ENCODE measurements at places on chromosomes 6 and 20.

DNA sequence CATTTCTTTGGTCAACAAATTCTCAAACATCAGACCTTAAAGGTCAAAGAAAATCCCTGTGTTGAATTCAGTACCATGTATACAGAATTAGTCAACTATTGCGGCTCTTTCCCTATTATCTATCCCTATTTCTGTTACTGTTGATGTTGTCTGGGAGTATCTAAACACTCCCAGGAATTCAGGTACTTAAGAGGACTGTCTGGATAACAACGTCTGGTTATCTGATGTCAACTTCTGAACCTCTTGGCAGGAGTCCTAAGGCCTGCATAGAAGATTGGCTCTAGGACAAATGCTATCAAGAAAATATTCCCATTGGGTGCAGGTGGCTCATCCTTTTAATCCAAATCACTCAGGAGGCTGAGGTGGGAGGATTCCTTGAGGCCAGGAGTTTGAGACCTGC is 255.6 kb downstream of the KHDC1L start:
- DNase-seq = no peak
- H3K4me1 ChIP-seq = no peaks in the 10 kb centered on the region
- H3K4me3 ChIP-seq = no peak overlapping the region
- no peaks in the 10 kb centered on the region for H3K27me3 ChIP-seq
- H3K27ac ChIP-seq = no peak overlapping the region
- H3K36me3 ChIP-seq = no peaks in the 10 kb centered on the region

DNA sequence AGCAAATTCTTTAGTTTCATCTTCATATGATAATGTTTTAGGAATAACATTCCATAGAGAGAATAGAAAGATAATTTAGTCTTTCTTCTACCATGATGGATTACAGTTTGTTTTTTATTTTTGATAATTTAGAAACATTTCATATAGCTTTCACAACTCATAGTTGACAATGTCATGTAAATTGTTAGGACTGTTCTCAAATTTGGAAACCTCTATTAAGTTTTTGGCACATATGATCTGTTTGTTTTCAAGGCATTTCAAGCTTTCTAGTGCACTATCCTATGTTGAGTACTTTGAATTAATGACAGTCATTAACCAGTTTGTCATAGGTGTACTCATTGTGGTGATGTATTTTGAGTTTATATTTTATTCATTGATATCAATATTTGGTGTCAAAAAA is 10.7 kb upstream of the TFB1M start:
- no peak overlapping the region for H3K4me3 ChIP-seq
- no peaks in the 10 kb centered on the region for H3K27me3 ChIP-seq
- DNase-seq = no peak
- H3K4me1 ChIP-seq = peaks cover 8% of the 10 kb centered on the region

DNA sequence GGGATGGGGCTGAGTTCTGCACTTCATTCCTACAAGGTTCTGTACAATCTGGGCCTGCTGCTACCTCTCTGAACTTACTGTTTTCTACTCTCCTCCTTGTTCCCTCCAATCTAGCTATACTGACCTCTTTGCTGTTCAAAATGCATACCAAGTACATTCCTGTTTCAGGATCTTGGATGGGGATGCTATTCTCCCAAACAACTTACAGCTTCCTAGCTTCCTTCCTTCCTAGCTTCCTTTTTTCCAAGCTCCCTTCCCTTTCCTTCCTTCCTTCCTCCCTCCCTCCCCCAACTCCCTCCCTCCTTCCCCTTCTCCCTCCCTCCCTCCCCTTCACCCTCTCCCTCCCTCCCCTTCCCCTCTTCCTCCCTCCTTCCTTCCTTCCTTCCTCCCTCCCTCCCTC is 117.9 kb downstream of the AHI1 start:
- H3K4me3 ChIP-seq = no peak overlapping the region
- no peaks in the 10 kb centered on the region for H3K4me1 ChIP-seq
- no peaks in the 10 kb centered on the region for H3K36me3 ChIP-seq
- no peak for DNase-seq

GRCh38 chr6:52416629-52417151 is 3.5 kb upstream of the EFHC1 start:
- H3K4me1 ChIP-seq = peaks cover 7% of the 10 kb centered on the region
- H3K27ac ChIP-seq = no peak overlapping the region
- H3K4me3 ChIP-seq = no peak overlapping the region
- H3K36me3 ChIP-seq = no peaks in the 10 kb centered on the region
- H3K27me3 ChIP-seq = no peaks in the 10 kb centered on the region

- no peaks in the 10 kb centered on the region for H3K27me3 ChIP-seq
- H3K36me3 ChIP-seq = no peaks in the 10 kb centered on the region
- H3K4me3 ChIP-seq = no peak overlapping the region
- no peak for DNase-seq
- H3K27ac ChIP-seq = no peak overlapping the region
- H3K4me1 ChIP-seq = no peaks in the 10 kb centered on the region
These were observed 48.9 kb upstream of the SYNDIG1 start for GRCh38 chr20:24420567-24420966.

- H3K36me3 ChIP-seq = no peaks in the 10 kb centered on the region
- no peak for DNase-seq
- no peak overlapping the region for H3K4me3 ChIP-seq
- no peaks in the 10 kb centered on the region for H3K4me1 ChIP-seq
- H3K27me3 ChIP-seq = peaks cover 60% of the 10 kb centered on the region
These were observed 3.0 kb upstream of the DLGAP4 start for GRCh38 chr20:36303020-36303595.

- H3K27me3 ChIP-seq = no peaks in the 10 kb centered on the region
- H3K4me1 ChIP-seq = peaks cover 20% of the 10 kb centered on the region
- H3K27ac ChIP-seq = no peak overlapping the region
These were observed 11.7 kb downstream of the ARFGEF2 start for GRCh38 chr20:48933017-48933766.

- no peaks in the 10 kb centered on the region for H3K4me1 ChIP-seq
- peaks cover 25% of the 10 kb centered on the region for H3K36me3 ChIP-seq
- H3K27me3 ChIP-seq = no peaks in the 10 kb centered on the region
- DNase-seq = no peak
- H3K4me3 ChIP-seq = no peak overlapping the region
- H3K27ac ChIP-seq = no peak overlapping the region
These were observed 346 bp upstream of the SLC44A4 start for GRCh38 chr6:31879143-31879542.

DNA sequence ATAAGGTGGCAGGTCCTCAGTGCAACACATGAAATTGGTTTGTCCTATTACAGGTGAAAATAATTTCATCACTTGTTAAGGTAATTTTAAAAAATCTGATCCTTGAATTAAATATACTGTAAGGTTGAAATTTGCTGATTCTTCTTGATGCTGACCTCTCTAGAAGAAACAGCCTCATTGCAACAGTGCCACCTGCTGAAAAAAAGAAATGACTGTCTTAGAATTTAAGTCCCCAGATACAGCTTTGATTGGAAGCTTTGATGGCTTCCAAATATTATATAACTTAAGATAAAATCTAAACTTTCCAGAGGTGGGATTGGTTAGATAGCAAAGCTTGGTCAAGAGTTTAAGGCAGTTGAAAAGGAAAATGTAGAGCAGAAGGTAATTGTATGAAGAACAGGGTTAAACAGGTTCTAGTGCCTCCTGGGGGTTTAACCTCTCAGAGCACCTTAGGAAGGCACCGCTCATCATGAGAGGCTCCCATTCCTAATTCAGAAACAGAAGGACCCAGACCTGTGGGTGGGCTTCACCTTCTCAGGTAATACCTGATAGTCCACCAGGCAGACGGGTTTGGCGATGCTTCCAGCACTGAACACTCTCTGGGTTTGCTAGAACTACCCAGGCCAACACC is 401.0 kb downstream of the PAX1 start:
- H3K27me3 ChIP-seq = peaks cover 22% of the 10 kb centered on the region
- H3K4me1 ChIP-seq = peaks cover 18% of the 10 kb centered on the region
- no peak overlapping the region for H3K27ac ChIP-seq
- DNase-seq = peak; percentile 52
- no peak overlapping the region for H3K4me3 ChIP-seq

- H3K27ac ChIP-seq = no peak overlapping the region
- H3K36me3 ChIP-seq = peaks cover 13% of the 10 kb centered on the region
- peaks cover 14% of the 10 kb centered on the region for H3K4me1 ChIP-seq
- H3K4me3 ChIP-seq = no peak overlapping the region
- DNase-seq = no peak
These were observed 4.6 kb downstream of the SLC29A1 start for GRCh38 chr6:44228031-44228430.

- peak overlapping the region; percentile 47 for H3K27ac ChIP-seq
- no peaks in the 10 kb centered on the region for H3K36me3 ChIP-seq
- no peaks in the 10 kb centered on the region for H3K4me1 ChIP-seq
- DNase-seq = no peak
- H3K27me3 ChIP-seq = no peaks in the 10 kb centered on the region
These were observed 188.9 kb downstream of the PRKN start for GRCh38 chr6:162538643-162539064.

- no peak overlapping the region for H3K27ac ChIP-seq
- peaks cover 12% of the 10 kb centered on the region for H3K4me1 ChIP-seq
- no peak for DNase-seq
- H3K36me3 ChIP-seq = no peaks in the 10 kb centered on the region
- H3K27me3 ChIP-seq = no peaks in the 10 kb centered on the region
These were observed 55.5 kb downstream of the JARID2 start for GRCh38 chr6:15301179-15302006.

DNA sequence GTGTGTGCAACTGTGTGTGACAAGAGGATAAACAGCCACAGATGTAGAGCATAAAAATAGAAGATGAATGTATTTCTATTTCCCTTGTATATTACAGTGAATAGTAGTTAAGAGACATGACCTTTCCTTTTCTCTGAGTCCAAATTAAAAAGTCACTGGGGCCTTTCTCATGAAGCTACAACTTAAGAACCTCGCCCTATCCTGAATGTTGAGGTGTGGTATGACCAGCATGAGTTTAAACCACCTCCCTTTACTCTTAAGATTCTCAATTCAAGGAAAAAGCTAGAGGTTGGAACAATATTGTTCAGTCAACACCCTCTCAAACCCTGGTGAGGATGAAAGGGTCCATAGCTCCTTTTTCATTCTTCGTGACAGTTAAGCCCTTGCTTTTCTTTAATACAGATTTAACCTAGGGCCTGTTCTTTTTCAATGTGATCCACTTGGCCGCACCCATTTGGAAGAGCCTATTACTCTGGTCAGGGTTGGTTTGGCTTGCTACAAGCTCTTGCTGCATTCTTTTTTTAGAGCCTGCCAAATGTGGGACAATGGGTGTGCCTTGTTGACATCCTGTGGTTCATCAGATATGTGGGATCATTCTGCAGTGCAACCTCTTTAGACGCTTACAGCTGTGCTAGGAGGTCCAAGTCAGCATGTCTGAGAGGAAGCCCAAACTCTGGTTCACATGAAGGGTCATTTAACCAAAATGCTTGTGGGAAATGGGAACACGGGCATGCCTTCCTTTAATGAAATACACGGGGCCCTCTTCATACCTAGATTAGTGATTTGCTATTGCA is 290.0 kb downstream of the HAO1 start:
- no peak overlapping the region for H3K27ac ChIP-seq
- H3K4me3 ChIP-seq = no peak overlapping the region
- no peaks in the 10 kb centered on the region for H3K36me3 ChIP-seq
- no peaks in the 10 kb centered on the region for H3K4me1 ChIP-seq
- DNase-seq = no peak

- no peak overlapping the region for H3K4me3 ChIP-seq
- H3K4me1 ChIP-seq = peaks cover 6% of the 10 kb centered on the region
- no peak overlapping the region for H3K27ac ChIP-seq
- DNase-seq = no peak
- no peaks in the 10 kb centered on the region for H3K27me3 ChIP-seq
These were observed 183.0 kb upstream of the PHACTR1 start for GRCh38 chr6:12533586-12533985.

- peak overlapping the region; percentile 99 for H3K27ac ChIP-seq
- peak; percentile 85 for DNase-seq
- H3K4me3 ChIP-seq = no peak overlapping the region
- no peaks in the 10 kb centered on the region for H3K27me3 ChIP-seq
- H3K36me3 ChIP-seq = no peaks in the 10 kb centered on the region
These were observed 2.4 kb upstream of the ZMYND8 start for GRCh38 chr20:47358672-47359529.

GRCh38 chr20:37305839-37306238 is 16.4 kb downstream of the MANBAL start:
- no peaks in the 10 kb centered on the region for H3K27me3 ChIP-seq
- H3K36me3 ChIP-seq = peaks cover 53% of the 10 kb centered on the region
- H3K27ac ChIP-seq = no peak overlapping the region
- DNase-seq = no peak
- peaks cover 13% of the 10 kb centered on the region for H3K4me1 ChIP-seq

GRCh38 chr6:142898927-142899895 is 45.8 kb downstream of the HIVEP2 start:
- no peaks in the 10 kb centered on the region for H3K27me3 ChIP-seq
- H3K4me3 ChIP-seq = no peak overlapping the region
- no peak for DNase-seq
- H3K4me1 ChIP-seq = peaks cover 3% of the 10 kb centered on the region

DNA sequence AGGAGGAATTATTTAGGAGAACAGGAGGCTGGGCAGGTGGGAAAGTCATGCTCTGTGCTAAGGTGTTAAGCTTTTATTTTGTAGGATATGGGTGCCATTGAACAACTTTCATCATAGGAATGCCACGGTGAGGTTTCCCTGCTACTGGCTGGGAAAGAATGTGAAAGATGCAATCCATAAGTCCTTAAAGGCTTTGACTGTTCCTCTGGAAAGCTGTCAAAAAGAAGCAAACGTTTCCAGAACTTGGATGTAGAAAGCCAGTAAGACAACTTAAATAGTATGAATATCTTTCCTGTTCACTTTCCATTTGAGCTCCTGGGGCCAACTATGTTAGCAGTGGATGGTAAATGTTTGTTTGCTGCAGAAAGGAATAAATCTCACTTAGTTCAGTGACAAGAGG is 574.4 kb downstream of the RNF144B start:
- no peaks in the 10 kb centered on the region for H3K36me3 ChIP-seq
- H3K4me1 ChIP-seq = peaks cover 4% of the 10 kb centered on the region
- no peak overlapping the region for H3K4me3 ChIP-seq
- H3K27ac ChIP-seq = no peak overlapping the region
- no peaks in the 10 kb centered on the region for H3K27me3 ChIP-seq
- DNase-seq = no peak

GRCh38 chr6:1657116-1657770 is 47.5 kb downstream of the FOXC1 start:
- no peaks in the 10 kb centered on the region for H3K36me3 ChIP-seq
- no peaks in the 10 kb centered on the region for H3K27me3 ChIP-seq
- H3K4me1 ChIP-seq = no peaks in the 10 kb centered on the region
- H3K27ac ChIP-seq = peak overlapping the region; percentile 2
- H3K4me3 ChIP-seq = no peak overlapping the region

GRCh38 chr20:46832555-46832954 is 62.1 kb upstream of the EYA2 start:
- no peaks in the 10 kb centered on the region for H3K27me3 ChIP-seq
- no peak overlapping the region for H3K27ac ChIP-seq
- no peak for DNase-seq
- no peak overlapping the region for H3K4me3 ChIP-seq
